ENCODE measurements at places on chromosomes 16 and 17.

GRCh38 chr16:13982451-13982850 lies 62.5 kb downstream of the ERCC4 start:
- DNase-seq: no peak

- no peak for DNase-seq
These were observed 25.7 kb upstream of the ENDOV start for GRCh38 chr17:80389011-80389995.

DNA sequence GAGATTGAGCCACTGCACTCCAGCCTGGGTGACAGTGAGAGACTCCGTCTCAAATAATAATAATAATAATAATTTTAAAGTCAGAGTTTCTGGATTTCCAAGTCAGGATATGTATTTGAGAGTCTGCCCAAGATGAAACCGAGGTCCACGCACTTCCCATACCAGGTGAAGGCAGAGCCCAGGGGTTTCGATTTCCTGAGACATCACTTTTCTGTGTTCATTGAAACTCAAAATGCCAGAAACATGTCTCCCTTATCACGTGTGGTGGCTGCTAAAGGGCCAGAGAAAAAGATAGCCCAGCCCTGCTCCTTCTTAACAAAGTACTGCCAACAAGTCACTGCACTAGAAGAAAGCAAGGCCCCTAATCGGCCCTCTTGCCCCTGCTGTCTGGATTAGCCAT lies 9.8 kb upstream of the RNF157 start:
- DNase-seq: no peak

- DNase-seq: no peak
These were observed 51.2 kb downstream of the SKAP1 start for GRCh38 chr17:48378708-48379392.

DNA sequence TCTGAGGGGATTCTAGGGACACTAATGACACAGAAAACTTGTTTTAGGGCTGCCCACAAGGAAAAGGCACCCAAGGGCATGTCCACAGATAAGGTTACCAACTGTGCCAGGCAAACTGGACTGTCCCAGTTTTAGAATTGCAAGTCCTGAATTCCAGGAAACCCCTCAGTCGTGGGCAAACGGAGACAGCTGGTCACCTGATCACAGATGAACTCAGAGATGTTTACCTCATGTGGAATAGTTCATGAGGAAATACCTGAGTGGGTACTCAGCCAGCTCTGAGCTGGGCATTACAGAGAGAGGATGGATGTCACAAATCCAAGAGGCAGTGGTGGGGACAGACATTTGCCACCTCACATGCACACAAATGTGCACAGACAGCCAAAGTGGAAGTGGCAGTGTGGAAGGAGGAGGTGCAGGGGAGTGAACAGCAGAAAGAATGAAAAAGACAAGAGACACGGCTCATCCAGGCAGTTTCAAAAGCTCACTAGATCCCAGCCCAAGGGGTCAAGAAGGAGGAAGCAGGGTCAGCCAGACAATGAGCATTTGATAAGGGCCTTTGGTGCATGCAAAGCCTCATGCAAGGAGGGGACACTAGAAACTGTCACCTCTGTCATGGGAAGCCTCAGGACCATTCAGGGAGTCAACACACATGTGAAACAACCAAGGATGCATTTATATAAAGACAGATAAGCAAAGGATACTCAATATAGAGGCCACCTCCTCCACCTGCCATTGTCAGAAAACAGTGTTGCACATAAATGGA lies 24.8 kb downstream of the TTLL6 start:
- no peak for DNase-seq

- DNase-seq: no peak
These were observed 46.1 kb upstream of the SLC25A19 start for GRCh38 chr17:75335315-75335714.

GRCh38 chr16:24686678-24687077 lies 42.8 kb upstream of the TNRC6A start:
- DNase-seq: no peak

GRCh38 chr16:85648805-85649204 lies 35.7 kb downstream of the GSE1 start:
- DNase-seq: no peak
